ENCODE measurements at places on chromosomes 3 and 15. TPM values are rescaled to one million over a fixed set of nuclear protein-coding genes. Genes with fewer than 3 reads are reported as not detected.

ALS2CL gene
- 10.4 TPM for total RNA-seq

CFAP20DC gene
- total RNA-seq = 4.3 TPM

DNA sequence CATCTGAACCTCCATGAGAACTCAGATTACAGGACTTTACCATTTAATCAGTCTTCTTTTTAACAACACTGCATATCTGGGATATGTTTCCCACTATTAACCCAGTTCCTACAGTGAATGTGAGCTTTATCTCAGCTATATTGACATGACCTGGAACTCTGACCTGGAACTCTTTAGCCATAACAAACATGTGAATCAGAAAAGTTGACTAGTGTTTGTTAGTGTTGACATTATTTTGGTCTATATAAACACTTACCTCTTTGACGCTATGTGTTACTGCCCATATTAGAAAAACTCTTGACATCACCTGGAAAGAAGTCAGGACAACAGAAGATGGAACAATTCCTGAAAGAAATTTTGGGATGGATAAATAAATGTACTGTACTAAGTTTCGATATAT lies 56.7 kb downstream of the HACD2 start:
- DNase-seq = no peak

DNA sequence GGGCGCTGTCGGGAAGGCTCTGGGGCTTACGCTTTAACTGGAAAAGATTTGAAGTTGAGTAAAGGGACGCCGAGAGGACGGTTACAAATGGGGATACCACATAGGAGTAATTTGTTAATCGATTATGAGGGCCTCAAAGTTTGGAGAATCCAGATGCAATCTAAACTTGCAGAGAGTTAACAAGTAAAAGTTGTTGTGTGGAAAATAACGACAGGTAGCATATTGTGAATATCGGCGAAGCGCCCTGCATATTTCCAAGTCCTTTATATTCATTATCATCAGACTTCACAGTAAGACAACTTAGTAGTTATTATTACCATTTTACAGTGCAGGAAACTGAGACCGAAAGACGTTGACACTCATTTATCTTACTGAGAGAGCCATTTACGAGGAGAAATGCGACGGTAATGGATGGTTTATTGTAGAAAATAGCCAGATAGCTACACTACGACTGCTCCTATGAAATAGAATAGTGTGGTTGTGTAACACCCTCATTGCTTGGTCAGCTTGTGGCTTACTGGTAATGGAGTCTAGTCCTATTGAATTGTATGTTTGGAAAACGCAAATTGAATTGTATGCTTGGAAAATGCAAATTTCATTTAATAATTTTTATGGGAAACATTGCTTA lies 700 bp downstream of the MKRN2 start:
- DNase-seq = no peak

DNA sequence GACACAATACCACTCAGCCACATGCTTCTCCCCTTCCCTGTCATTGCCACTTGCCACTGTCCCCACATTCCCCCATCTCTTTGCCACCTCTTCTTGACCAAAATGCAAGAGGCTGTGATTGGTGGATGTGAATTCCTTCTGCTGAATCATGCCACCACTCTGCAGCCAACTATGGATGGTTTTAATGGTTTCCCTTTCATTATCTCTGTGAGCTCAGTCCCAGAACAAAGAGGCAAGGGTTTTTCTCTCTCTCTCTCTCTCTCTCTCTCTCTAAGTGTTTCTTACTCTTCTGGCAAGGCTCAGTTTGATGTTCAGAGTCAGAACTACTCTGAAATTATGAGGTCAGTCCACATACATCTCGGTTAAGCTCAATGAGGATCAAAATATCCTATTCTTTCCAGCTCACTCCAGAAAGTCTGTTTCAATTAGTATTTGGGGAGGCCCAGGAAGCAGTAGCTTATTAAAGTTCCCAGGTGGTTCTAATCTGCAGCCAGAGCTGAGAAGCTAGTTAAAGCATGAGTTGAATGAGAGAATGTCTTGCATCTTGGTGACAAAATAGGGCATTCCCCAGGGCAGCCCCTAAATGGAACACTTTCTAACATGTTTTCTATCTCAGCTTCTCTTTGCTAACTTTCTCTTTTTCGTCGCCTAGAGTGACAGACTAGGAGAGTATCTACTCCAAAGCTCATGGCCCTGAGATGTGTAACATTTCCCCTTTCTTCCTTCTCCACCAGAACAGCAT lies 8.5 kb upstream of the ILDR1 start:
- no peak for DNase-seq

Data from urinary bladder (tissue), 4 donors.